ENCODE measurements at places on chromosomes 7 and 10. TPM values are rescaled to one million over a fixed set of nuclear protein-coding genes. Genes with fewer than 3 reads are reported as not detected.

- peaks cover 4% of the 10 kb centered on the region for H3K4me1 ChIP-seq
- no peak overlapping the region for H3K27ac ChIP-seq
- no peak overlapping the region for H3K4me3 ChIP-seq
Measured at GRCh38 chr7:133050200-133050995, 31.5 kb downstream of the CHCHD3 start.

GRCh38 chr7:144653449-144653848, 182.4 kb downstream of the TPK1 start:
- DNase-seq = no peak
- no peak overlapping the region for H3K4me3 ChIP-seq
- peaks cover 7% of the 10 kb centered on the region for H3K4me1 ChIP-seq

GRCh38 chr7:93992421-93993110, 11.6 kb downstream of the BET1 start:
- no peak overlapping the region for H3K27ac ChIP-seq
- H3K27me3 ChIP-seq = no peaks in the 10 kb centered on the region
- peaks cover 5% of the 10 kb centered on the region for H3K4me1 ChIP-seq

GRCh38 chr10:88879534-88880281, at the start of gene STAMBPL1:
Gene STAMBPL1, plus strand, starts transcription at chr10:88880245. Its CDS starts 21,464 bp downstream, at chr10:88901709.
- H3K27ac ChIP-seq = peak within 1 kb of the TSS; percentile 99
- peaks cover 39% of the 10 kb centered on the region for H3K36me3 ChIP-seq
- H3K4me1 ChIP-seq = peaks cover 50% of the 10 kb centered on the region

DNA sequence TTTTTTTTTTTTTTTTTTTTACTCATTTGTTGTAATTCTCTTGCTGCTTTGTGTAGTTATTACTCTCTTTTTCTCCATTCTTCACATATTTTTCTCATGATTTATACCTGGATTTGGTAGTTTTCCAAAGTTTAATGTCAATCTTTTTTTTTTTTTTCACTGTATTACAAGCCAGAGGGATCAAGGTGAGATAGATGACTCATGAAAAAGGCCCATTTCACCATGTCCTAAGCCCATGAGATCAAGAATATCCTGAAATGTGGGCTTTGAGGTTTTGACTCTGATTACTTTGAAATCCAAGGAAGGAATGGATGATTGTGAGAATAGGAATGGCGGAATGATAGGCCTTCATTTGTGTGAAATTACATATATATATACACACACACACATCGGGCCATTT, 31.1 kb downstream of the TAX1BP1 start:
- H3K36me3 ChIP-seq = peaks cover 22% of the 10 kb centered on the region
- no peak overlapping the region for H3K4me3 ChIP-seq
- peak overlapping the region; percentile 42 for H3K27ac ChIP-seq
- DNase-seq = no peak
- peaks cover 3% of the 10 kb centered on the region for H3K4me1 ChIP-seq

DNA sequence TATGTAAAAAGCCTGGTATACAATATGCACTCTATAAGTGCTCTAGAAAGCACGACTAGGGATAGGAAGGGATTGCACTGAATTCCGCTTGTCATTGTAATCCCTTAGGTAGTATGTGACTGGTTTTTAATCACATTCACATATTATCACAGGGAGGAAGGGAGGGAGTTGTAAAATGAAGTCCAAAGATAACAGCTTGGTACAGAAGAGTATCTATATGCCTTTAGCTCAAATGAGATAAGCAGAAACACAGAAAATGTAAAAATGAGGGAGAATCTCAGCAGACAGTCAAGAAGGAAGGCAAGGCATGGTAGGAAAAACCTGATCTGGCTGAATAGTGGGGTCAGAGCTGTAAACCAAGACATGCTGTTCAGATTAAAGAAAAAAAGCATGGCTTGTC, 63.4 kb downstream of the ABI1 start:
- H3K27ac ChIP-seq = no peak overlapping the region
- no peak overlapping the region for H3K4me3 ChIP-seq
- H3K36me3 ChIP-seq = peaks cover 41% of the 10 kb centered on the region
- no peaks in the 10 kb centered on the region for H3K27me3 ChIP-seq
- DNase-seq = no peak

The SCIN gene
- total RNA-seq = 1.4 TPM

- H3K36me3 ChIP-seq = no peaks in the 10 kb centered on the region
- no peak overlapping the region for H3K4me3 ChIP-seq
- H3K4me1 ChIP-seq = no peaks in the 10 kb centered on the region
- H3K27ac ChIP-seq = no peak overlapping the region
Measured at GRCh38 chr7:132352800-132353199, 223.5 kb downstream of the PLXNA4 start.

The STEAP1B gene
- 0.37 TPM for total RNA-seq

GRCh38 chr7:158534598-158534997, 53.0 kb downstream of the PTPRN2 start:
- H3K4me1 ChIP-seq = no peaks in the 10 kb centered on the region
- H3K27me3 ChIP-seq = no peaks in the 10 kb centered on the region
- DNase-seq = no peak
- no peak overlapping the region for H3K27ac ChIP-seq
- no peak overlapping the region for H3K4me3 ChIP-seq
- H3K36me3 ChIP-seq = no peaks in the 10 kb centered on the region

DNA sequence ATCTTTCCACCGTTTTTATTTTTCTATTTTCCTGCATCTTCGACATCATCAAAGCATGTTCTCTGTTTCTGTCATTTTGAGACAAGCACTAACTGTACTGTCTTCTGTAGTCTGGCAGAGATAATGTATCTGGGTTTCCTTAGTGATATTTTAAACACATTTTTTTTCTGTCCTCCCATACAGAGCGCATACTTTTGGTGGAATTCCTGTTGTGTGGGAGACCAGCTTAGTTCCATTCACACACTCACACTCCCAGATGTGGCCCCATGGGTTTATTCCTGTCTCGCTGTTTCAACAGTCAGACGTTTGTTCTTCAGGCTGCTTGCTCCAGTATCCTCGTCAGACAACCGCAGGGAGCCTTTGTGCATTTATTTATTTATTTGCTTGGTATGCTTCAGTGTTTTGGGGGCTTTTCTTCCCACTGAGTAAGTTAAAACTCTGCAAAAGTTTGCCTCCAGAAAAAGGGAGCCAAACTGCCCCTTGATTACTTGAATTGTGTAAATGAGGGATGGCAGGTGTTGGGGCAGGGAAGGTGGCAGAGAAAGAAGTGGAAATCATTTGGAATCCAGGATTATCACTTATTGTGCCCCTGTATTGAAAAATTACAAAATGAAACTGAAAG, 456.8 kb upstream of the KLF6 start:
- H3K36me3 ChIP-seq = peaks cover 11% of the 10 kb centered on the region
- DNase-seq = no peak
- no peaks in the 10 kb centered on the region for H3K27me3 ChIP-seq
- no peak overlapping the region for H3K4me3 ChIP-seq
- H3K4me1 ChIP-seq = peaks cover 40% of the 10 kb centered on the region
- no peak overlapping the region for H3K27ac ChIP-seq

The ZNRF2 gene
- total RNA-seq = 14.0 TPM

The SRI gene
- total RNA-seq = 187 TPM

GRCh38 chr7:143085109-143085508, 33.0 kb downstream of the OR6V1 start:
- no peak overlapping the region for H3K4me3 ChIP-seq
- H3K27ac ChIP-seq = no peak overlapping the region
- no peak for DNase-seq
- peaks cover 3% of the 10 kb centered on the region for H3K27me3 ChIP-seq
- H3K36me3 ChIP-seq = no peaks in the 10 kb centered on the region

DNA sequence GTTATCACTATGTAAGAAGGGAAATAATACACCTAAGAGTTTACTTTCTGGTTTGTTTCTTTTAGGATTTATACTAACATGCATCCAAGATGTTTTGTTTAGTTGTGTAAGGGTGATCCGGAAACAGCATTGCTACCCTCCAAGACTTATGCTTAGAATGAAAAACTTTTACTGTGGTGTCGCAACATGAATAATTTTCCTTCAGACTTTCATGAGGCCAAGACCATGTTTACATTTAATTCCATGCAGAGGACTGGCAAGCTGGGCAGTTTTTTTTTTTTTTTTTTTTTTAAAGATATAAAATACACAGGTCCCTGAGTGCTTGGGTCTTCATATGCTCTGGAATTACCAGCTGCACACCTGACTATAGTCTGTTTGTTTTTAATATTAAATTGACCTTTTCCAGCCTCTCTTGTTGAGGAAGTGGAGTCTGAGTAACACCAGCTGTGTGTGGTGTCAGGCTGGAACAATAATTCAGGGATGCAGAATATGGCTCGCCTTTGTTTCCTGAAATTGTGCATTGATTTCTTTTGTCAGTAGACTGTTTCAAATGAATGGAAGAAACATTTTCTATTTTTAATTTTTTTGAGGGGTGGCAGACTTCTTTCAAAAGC, 81.7 kb downstream of the ST7 start:
- H3K4me3 ChIP-seq = no peak overlapping the region
- peaks cover 2% of the 10 kb centered on the region for H3K36me3 ChIP-seq
- H3K27me3 ChIP-seq = no peaks in the 10 kb centered on the region
- H3K4me1 ChIP-seq = no peaks in the 10 kb centered on the region

DNA sequence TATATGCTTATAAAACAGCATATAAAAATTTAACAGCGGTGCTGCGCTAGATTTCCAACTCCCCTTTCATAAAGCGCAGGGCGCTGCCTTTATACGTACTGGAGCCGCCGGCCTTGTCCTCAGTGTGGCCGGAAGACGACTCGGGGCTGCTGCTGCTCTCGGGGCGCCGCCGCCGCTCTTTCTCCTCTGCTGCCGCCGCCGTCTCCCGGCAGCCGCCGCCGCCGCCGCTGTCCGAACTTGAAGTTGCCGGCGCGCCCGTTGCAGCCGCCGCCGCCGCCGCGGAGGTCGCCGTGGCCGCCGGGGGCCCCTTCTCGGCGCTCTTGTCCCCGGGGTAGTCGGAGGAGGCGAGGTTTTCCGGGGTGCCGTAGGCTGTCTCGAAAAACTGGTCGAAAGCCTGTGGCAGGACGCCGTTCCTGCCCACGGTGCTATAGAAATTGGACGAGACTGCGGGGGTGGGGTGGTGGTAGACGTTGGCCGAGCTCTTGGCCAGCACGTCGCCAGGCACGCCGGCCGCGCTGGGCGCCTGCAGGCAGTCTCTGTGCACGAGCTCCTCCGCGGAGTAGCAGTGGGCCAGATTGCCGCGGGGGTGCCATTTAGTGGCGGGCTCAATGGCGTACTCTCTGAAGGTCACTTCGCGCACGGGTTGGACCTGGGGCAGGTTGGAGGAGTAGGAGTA, 557 bp downstream of the HOXA11 start:
- peaks cover 32% of the 10 kb centered on the region for H3K4me1 ChIP-seq
- H3K27ac ChIP-seq = peak overlapping the region; percentile 69
- H3K4me3 ChIP-seq = peak overlapping the region; percentile 60
- no peaks in the 10 kb centered on the region for H3K36me3 ChIP-seq

DNA sequence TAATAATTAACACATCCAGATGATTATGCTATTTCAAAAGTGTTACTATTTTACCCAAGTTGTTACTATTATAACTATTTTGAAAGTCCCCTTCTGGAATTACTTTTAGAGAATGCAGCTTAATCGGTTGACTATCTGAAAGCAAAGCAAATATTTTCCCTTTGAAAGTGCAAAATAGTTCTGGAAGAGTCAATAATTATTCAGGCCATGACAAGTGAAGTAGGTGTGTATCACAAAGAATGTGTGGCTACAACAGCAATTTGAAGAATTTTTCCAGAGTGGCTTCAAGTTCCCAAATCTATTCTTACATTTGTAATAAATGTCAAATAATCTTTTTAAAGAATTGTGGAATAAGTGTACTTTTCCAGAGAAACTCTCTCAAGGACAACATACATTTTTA, 42.8 kb downstream of the RNLS start:
- no peak overlapping the region for H3K27ac ChIP-seq
- no peak for DNase-seq
- no peaks in the 10 kb centered on the region for H3K27me3 ChIP-seq
- H3K4me3 ChIP-seq = no peak overlapping the region
- H3K36me3 ChIP-seq = no peaks in the 10 kb centered on the region

- DNase-seq = no peak
- no peak overlapping the region for H3K4me3 ChIP-seq
- H3K4me1 ChIP-seq = no peaks in the 10 kb centered on the region
- peaks cover 50% of the 10 kb centered on the region for H3K27me3 ChIP-seq
Measured at GRCh38 chr10:110263164-110263563, 41.6 kb downstream of the SMNDC1 start.

The SPDYE18 gene
- 0.70 TPM for total RNA-seq

DNA sequence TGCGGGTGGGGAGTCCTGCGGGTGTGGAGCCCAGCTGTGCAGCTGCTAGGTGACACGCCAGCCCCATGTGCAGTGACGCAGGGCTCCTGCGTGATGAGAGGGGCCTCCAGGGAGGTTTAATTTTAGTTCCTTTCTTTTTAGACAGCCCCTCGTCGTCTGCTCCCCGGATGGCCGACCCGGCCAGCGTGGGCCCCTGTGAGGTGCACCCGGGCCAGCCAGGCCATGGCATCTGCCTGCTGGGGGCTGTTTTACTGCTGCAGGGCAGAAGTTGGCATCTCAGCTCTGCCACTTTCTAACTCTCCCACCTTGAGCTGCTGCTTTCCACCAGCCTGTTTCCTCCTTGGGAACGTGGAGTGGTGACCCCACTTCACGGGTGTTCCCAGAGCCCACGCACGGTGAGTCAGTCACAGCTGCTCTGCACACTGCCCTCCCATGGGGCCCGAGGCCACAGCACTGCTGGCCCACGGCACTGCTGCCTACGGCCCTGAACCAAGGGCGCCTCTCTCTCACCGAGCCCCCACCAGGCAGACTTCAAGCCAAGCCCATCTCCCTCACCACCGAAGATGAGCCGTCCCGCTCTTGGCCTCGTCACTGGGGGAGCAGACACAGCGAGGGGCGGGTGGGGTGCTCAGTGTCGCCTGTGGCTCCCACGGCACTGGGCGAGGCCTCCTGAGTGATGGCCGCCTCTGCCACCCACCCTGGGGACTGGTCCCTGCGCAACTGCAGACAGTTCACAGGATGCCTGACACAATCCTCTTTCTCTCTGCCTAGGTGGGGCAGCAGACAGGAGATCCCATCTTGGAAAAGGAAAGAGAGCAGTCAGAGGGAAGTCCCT, 21.3 kb downstream of the CYP2W1 start:
- DNase-seq = no peak
- no peaks in the 10 kb centered on the region for H3K4me1 ChIP-seq
- H3K27ac ChIP-seq = no peak overlapping the region
- H3K4me3 ChIP-seq = no peak overlapping the region

The COL1A2 gene
- 1.6 TPM for total RNA-seq

The PAPOLB gene
- total RNA-seq = 0.06 TPM

DNA sequence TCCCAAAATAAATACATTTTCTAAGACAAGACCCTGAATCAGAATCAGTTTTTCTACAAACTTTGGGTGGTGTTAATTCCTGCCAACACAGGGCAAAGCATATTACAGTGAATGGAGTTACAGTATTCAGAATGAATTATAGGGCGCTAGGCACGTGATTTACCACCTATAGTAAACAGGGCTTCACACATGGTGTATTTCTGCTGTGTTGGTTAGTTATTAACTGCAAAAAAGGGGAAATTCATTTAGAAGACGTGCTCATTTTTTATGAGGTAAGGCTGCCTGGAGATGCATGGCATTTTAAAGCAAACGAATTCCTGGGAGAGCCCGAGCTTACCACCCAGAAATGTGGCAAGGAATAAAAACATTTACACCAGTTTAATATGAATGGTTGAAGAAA, 393.8 kb downstream of the LRMDA start:
- no peaks in the 10 kb centered on the region for H3K27me3 ChIP-seq
- no peak for DNase-seq
- H3K27ac ChIP-seq = no peak overlapping the region
- H3K36me3 ChIP-seq = no peaks in the 10 kb centered on the region
- no peak overlapping the region for H3K4me3 ChIP-seq

- H3K36me3 ChIP-seq = no peaks in the 10 kb centered on the region
- DNase-seq = peak; percentile 85
- no peak overlapping the region for H3K4me3 ChIP-seq
Measured at GRCh38 chr10:79149662-79150443, 81.1 kb downstream of the ZMIZ1 start.

GRCh38 chr10:10680496-10680895, 337.2 kb upstream of the CELF2 start:
- H3K36me3 ChIP-seq = no peaks in the 10 kb centered on the region
- H3K4me3 ChIP-seq = no peak overlapping the region
- H3K4me1 ChIP-seq = no peaks in the 10 kb centered on the region
- DNase-seq = no peak
- H3K27ac ChIP-seq = no peak overlapping the region
- peaks cover 2% of the 10 kb centered on the region for H3K27me3 ChIP-seq

Data from activated CD8-positive, alpha-beta memory T cell treated with anti-CD3 and anti-CD28 coated beads, Interleukin-2, amount 10 ng/mL, durations not matched to agents 7 days and 5 days (primary cell).